Forelimb muscle (tissue), 1 donor: ENCODE measurements at places on chromosomes 16 and 17. TPM values are rescaled to one million over a fixed set of nuclear protein-coding genes. Genes with fewer than 3 reads are reported as not detected.

The TP53TG3C gene
- not detected for polyA plus RNA-seq

The MYL11 gene
- 9,236 TPM for polyA plus RNA-seq

The HOXB1 gene
- not detected for polyA plus RNA-seq

The ARHGAP23 gene
- 25.1 TPM for polyA plus RNA-seq

The TMEM100 gene
- 8.0 TPM for polyA plus RNA-seq

The FKBP10 gene
- 114 TPM for polyA plus RNA-seq

The MRPL12 gene
- polyA plus RNA-seq, result 54.9 TPM

The GPRC5C gene
- 38.7 TPM for polyA plus RNA-seq

DNA sequence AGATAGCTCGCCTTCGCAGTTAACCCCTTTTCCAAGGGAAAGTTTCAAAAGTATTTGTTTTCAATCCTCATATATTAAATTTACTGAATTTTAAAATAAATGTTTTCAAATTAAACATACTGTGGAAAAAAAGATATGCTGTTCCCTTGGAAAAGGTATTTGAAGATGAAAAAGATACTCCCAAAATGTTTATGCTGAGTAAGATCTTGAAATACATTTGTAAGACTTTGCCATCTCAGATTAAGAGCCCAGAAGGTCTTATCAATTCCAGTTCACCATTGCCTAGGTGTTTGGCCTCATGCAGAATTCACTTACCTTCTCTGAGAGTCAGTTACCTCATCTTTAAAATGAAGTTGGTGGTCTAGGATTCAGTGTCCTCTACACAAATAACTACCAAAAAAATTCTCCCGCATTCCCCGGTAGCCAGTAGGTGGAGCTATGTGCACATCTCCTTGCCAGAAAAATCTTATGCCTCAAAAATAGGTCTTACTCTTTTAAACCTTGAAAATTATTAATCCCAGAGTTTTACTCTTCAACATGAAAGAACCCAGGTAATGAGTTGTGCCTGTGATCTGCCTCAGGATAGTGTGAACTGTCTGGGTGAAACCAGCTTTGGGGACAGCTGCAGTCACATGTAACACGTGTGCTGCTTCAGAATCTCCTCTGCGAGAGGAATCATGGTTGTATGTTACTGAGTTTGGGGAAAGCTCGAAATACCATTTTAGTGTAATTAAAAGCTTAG is 178.3 kb downstream of the MRTFB start:
- peak; percentile 25 for DNase-seq

- DNase-seq, result no peak
Measured at GRCh38 chr16:64343061-64343819, 778.6 kb downstream of the CDH11 start.

DNA sequence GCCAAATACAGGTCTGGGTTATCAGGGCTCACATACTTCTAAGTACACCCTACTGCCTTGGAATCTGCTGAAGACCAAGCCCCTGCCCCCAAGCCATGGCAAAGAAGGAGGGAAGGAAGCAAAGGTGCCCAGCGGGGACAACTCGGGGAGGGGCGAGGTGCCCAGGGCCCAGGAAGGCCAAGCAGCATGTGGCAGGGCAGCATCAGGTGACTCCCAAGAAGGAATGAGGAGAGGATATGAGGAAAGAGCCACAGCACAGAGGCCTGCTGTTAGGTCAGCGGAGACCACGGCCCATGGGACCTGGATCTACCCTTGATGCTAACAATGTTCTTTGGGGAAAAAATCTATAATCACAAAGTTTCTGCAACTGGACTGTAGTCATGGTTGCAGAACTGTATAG is 142.6 kb upstream of the CRHR1 start:
- DNase-seq, result no peak

DNA sequence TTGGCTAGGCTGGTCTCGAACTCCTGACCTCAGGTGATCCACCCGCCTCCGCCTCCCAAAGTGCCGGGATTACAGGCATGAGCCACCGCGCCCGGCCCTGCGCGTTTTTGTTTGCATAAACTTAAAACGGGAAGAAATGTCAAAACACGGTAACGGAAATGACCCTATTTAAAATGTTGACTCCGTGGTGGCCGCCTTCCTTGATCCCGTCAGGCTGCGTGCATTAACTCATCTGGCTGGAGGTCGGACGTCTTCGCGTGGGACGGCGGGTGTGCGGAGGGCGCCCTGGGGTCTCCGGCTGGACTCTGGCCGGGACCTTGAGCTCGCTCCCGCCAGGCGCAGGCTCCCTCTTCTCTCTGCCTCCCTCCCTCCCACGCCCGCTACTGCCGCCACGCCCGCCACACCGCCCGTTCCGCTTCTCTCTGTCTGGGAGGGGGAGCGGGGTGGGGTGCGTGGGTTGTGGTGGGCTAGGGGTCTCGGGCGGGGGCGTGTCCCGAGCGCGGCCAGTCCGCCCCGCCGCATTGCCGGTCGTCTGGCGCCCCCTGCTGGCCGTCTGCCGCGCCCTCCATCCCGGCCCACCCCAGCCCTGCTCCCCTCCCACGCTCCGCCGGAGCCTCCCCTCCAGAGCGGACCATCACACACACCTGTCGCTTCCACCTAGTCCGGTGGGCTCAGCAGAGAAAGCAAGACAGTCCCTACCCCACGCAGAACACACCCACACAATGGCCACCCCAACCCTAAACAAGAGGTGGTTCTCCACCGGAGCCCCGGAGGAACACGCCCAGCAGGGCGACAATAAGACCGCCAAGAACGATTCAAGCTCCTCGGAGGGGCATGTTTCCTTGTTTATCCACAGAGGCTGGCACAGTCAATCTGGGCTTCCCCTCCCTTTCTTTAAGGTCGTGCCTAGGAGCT is 1.2 kb upstream of the CCDC42 start:
- no peak for DNase-seq

DNA sequence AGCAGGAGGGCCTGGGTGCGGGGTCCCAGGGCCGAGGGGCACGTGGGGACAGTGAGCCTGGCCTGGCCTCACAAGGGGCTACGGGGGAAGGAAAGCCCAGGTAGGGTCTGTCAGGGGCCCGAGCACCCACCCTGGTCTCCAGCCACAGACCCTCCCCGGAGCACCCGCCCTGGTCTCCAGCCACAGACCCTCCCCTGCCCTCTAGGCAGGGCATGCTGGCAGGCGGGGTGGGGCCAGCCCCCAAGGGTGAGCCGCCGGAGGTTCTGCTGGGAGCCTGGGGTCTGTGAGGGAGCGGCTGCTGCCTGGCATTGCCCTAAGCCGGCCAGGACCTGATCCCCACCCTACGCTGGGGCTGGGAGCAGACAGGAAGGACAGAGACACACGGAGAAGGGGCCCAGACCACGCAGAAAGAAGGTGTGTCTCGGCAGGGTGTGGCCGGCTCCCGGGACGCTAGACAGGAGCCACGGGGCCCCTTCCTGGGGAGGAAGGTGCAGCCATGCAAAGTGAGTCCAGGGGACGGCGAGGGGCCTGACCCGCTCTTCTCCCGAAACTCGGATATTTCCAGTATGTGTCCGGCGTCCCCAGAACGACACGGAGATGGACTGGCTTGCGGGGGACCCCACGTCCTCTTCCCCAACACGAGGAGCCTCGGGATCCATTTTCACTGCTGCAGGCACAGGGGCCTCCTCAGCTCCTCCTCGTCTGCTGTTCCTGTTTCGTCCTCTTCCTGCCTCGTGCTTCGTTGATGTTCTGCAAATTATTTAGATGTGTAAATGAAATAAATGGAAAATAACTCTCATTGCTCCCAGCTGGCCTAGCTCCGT is 15.5 kb downstream of the UTS2R start:
- DNase-seq, result no peak

DNA sequence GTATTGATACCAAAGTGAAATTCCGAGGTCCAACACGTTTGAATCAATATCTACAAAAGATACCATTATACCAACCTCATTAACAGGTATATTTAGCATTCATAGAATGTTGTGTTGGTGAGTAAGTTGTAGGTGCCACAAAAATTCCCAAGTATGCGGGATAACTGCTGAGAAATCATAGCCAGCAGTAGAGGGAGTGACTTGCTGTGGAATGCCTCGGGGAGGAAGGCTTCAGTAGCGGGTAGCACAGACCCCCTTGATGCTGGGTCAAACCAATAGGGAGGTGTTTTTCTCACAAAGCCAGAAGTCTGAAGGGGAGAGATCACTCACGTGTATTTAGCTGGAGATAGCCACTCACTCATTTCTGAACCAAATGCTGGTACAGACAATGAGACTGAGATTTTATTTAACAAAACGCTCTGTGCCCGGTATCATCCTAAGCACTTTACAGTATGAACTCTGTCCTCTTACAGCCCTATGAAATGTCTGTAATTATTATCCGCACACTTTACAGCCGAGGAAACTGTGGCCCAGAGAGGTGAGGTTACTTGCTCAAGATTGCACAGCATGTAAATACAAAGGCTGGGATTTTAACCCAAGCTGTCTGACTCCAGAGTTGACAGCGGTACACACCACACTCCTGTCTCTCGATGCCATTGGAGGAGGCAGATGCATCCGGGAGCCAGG is 23.1 kb downstream of the HSBP1 start:
- no peak for DNase-seq

DNA sequence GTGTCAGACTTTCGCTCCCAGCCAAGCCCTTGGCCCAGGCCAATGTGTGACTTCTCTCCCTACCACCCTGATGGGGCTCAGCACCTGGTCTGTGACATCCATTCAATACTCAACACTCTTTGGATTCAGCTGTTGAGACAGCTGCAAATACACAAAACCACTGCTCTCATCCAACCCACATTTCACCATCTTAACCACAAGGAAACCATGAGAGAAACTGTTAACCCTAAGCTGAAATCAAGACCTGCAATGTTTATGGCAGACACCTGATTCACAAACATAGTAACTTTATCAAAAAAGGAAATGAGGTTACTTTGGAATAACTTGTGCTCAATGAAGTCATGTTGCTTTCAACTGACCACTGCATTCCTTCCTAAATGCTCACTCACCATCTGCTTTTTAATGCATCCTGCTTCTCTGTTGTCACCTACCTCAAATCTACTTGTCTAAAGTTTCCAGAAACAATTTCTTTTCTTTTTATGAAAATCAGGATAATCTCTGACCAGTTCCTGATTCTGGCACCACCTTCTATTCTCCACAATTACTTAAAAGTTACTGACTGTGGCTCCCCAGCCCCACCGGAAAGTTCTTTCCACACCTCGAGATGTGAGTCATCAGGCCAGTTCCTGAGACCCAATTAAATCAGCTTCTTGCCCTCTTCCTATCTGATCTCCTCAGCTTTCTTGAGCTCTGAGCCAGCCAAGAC is 88.2 kb downstream of the NOG start:
- DNase-seq, result no peak

GRCh38 chr17:67563692-67564228 is 154.0 kb upstream of the NOL11 start:
- no peak for DNase-seq

- no peak for DNase-seq
Measured at GRCh38 chr17:69567130-69567529, 152.6 kb downstream of the MAP2K6 start.

- DNase-seq, result no peak
Measured at GRCh38 chr17:72422505-72423285, 301.9 kb downstream of the SOX9 start.

DNA sequence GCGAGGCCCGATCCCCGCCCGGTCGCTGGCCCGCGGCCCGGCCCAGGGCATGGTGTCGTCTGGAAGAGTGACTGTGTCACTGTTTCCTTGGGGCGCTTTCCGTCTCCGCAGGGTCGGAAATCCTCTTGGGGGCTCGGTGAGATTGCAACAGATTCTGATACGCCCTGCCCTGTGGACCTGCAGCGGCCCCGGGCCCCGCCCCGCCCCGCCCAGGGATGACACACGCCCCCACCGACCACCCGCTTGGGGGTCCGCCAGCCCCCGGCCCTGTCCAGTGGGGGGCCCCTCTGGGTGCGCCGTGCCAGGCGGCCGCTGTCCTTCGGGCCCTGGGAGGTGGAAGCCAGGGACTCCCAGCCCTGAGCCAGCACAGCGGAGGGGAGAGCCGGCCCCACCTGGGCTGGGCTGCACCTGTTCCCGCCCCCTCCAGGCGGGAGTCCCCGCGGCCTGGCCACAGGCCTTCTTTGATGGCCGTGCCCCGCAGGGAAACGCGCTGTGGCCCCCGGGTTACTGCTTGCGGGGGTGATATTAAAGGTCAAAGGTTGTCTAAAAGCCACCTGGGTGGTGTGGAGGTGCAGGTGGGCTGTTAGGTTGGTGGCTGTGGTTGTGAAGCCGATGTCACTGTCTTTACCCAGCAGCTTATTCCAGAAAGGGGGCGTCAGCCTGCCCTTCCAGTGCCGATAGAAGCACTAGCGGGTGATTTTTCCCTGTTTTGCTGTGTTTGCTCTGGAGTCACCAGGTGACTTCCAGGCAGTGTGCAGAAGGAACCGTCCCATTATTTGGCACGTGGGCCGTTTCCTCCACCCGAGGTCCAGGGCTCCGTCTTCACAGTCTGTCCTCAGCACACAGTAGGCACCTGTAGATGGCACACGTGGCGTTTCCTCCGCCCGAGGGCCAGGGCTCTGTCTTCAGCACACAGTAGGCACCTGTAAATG is 752 bp downstream of the TBC1D24 start:
- DNase-seq, result no peak

DNA sequence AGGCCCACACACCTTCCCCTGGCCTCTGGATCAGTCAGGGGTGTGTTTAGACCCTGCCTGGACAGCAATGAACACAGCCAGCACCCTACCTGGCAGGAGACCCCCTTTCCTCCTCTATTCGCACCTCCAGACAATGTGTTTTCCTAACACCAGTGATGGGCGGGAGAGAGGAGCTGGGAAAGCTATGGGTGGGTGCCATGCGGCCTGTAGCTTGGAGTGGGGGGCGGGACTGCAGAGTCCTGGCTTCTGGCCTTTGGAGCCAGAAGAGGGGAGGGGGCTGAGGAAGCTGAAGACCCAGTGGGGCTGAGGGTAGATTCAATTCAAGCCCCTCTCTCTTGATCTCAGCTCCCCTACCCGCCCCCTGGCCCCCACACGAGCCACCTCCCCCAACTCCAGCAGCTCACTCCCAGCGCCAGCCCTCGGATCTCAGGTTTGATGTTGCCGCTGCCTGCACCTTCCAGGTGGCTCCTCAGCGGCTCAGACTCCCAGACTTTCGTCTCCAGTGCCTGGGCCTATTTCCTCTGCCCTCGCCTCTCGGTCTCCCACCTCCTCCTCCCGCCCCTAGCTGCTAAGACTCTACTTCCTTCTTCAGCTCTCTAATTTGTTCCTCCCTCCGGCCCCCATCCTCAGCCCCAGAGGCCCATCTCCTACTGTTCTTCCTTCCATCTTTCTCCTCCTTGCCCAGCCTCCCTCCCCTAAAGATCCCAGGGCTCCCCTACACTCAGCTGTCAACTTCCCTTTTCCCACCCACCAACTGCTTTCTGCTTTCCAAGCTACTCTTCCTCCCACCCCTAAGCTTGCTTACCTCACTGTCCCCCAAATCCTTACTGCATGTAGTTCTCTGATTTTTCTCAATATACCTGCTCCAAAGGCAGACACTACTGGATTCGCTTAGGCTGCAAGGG is 6.8 kb upstream of the SP6 start:
- DNase-seq, result no peak

GRCh38 chr16:67421030-67421429 is 4.8 kb upstream of the ZDHHC1 start:
- no peak for DNase-seq

- no peak for DNase-seq
Measured at GRCh38 chr17:54972406-54973138, 4.0 kb downstream of the STXBP4 start.

DNA sequence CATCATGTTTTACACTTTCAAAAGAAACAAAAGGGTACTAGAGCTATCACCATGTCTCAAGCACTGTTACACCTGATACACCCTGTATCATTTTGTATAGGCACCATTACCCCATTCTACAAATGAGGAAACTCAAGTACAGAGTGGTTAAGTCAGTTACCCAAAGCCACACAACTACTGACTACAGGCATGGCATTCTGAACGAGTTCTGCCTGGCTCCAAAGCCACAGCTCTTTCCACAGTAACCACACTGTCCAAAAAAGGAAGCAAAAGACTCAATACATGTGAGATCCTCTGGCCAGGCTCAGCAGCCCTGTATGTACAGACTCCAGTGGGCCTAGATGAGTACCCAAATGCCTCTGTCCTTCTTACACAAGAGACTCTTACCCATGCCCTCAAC is 4.7 kb downstream of the DYNC1LI2 start:
- no peak for DNase-seq
